Aorta (tissue), 5 donors: ENCODE measurements at places on chromosomes 6 and 20. TPM values are rescaled to one million over a fixed set of nuclear protein-coding genes. Genes with fewer than 3 reads are reported as not detected.

MYL9 gene
- 2,086 TPM for total RNA-seq

DNA sequence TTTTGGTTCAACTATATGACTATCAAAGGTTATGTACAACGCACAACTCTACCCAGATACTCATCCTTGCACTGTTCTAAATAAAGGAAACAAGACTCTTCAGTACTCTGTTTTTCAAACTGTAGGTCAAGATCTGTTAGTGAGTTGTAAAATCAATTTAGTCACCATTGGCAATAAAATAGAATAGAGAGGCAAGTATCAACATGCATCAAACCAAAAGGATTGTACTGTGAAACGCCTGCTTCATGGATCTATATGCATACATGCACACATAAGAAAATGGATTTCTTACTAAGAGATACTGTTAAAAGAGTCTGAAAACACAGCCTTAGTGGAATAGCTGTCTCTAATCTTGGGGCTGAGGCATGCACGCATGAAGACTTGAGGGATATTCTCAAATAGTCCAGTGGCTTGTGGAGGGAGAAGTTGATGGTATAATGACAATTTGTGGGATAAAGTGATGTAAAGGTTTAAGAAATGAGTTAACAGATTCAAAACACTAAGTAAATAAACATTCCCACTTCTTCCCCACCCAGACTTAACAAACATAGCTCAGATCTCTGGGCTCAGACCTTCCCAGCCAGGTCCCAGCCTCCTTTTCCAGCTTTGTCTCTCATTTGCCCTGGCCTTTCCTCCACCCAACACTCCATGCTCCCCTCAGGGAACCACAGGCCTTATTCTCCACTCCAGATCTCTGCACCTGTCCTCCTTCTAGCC is 10.7 kb upstream of the LZTS3 start:
- no peak for DNase-seq

- DNase-seq: no peak
Measured at GRCh38 chr6:52612336-52613054, 35.6 kb upstream of the TRAM2 start.

DNA sequence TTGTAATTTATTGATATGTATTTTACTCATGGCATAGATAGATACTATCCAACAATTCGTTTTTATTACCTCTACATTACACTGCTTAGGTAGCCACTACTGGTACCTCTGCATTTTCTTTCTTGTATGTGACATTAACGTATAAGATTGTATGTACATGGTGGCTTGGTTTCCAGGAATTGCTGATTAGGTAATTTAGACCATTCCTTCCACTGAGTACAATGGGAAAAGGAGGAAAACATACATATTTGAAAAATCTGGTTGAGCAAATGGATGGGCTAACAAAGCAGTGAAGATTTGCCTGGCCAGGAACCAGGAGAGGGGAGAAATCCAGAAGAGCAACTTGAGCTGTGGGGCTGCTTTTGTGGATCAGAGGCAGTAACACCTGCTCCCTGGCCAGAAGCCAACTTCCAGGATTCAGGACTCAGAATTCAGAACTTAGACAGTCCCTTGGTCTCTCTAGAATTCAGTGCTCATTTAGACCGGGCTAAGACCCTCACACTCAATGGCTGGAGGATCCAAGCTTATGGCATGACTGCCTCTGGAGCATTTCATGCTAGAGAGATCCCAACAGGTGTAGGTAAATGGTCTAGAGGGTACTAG is 17.9 kb upstream of the MICB start:
- DNase-seq: no peak

DNA sequence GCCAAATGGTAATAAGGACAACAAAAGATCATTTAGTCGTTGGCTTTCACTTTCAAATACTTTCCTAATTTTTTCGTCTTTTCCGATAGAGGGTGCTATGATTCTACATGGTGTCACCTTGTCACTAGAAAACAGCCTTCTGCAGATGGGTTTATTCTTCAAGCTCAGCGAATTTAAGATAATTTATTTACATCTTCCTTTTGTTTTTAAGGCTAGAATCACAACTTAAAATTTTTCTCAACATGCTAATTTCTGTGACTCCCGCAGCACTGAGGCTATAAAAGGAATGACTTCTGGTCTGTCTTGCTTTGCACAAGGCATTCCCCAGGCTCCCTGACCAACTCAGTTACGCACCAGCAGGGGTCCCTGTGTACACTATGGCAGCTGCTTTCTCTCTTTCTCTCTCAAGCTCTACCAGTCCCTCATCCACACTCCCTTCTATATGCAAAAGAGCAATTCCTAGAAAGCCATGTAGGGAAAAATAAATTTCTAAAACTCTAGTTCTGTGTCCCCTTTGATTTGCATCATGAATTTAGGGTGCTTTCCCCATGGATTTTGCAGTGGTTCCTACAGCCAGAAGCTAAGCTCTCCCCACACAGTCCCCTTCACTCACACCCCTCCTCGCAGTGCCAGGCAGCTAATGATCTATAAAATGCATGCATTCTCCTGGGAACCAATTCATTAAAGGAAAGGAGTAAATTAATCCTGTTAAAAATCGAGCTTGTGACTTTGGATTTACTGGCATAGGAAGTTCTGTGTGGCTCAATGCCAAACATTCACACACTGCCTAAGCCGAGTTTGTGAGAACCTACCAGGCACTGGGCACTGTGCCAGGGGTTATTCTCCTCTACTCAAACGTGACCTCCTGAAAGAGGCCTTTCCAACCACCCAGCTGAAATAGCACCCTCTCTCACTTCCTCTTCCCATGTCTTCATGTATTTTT is 74.5 kb downstream of the DCDC2 start:
- peak; percentile 88 for DNase-seq

- no peak for DNase-seq
Measured at GRCh38 chr20:1517010-1517409, 25.8 kb upstream of the SIRPB2 start.

- no peak for DNase-seq
Measured at GRCh38 chr6:1594445-1595200, 15.1 kb upstream of the FOXC1 start.

OR12D3 gene
- total RNA-seq: not detected

DNA sequence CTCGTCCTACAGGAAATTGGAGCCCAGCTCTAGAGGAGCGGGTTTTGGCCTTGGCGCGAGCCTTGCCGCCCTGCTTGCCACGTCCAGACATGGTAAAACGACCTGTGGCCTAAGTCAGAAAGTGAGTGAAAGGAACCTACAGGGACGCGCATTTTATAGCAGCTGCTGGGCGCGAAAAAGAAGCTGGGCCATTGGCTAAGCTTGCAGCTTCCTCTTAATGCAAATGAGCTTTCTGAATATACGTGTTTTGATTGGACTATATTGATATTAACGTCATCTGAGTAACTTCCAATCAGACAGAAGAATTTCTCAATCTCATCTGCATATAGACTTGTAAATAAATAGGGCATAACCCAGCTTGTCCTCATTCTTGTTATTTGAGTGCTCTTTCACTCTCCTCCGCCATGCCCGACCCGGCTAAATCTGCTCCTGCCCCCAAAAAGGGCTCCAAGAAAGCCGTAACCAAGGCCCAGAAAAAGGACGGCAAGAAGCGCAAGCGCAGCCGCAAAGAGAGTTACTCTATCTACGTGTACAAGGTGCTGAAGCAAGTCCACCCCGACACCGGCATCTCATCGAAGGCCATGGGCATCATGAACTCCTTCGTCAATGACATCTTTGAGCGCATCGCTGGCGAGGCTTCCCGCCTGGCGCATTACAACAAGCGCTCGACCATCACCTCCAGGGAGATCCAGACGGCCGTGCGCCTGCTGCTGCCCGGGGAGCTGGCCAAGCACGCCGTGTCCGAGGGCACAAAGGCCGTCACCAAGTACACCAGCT is 18.9 kb downstream of the OR2B2 start:
- peak; percentile 83 for DNase-seq

NRSN1 gene
- not detected for total RNA-seq

LAMA2 gene
- total RNA-seq: 86.5 TPM

SIRT5 gene
- total RNA-seq: 8.1 TPM

DNA sequence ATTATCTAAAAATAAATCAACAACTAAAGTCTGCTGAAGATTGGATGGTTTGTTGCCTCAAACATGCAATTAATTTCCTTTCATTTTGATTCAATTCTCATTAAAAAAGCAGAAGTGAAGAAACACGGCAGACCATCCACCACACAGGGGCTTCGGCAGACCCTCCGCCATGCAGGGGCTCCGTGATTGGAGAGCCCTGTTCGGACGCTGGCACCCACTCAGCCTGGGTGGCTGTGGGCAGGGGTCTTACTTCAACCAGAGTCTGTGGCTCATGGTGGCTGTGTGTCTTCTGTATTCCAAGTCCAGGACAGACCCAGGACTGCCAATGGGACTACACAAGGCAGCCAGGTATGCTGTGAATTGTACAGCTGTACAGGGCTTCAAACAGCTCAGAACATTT is 86.9 kb upstream of the FRMD1 start:
- DNase-seq: no peak

GRCh38 chr20:1254254-1254653 is 11.8 kb upstream of the SNPH start:
- no peak for DNase-seq

GRCh38 chr6:151451417-151451949 is 443 bp downstream of the RMND1 start:
- DNase-seq: no peak

DNA sequence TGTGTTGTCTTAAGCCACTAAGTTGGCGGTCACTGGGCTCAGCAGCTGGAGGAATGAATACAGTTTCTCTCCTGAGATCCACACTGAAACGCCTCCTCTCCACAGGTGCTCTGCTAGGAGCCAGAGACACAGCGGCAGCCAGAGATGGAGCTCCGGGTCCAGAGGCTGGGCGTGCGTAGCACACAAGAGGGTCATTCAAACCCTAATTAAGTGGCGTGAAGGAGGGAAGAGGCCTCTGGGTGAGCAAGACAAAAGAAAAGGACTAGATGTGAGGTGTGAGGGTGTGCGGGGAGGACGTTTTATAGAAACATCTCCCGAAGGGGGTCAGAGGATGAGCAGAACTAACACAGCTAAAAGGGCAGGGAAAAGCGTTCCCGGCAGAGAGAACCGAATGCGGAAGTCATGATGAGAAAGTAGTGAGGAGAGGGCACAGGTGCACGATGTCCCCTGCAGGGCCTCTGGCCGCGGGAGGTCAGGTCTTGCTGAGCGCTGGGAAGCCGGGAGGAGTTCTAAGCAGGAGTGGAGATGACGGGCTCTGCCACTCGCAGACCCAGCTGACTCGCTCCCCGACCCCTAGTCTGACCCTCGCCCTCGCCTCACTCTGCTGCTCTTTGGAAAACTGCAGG is 54.4 kb downstream of the BMP7 start:
- no peak for DNase-seq

DNA sequence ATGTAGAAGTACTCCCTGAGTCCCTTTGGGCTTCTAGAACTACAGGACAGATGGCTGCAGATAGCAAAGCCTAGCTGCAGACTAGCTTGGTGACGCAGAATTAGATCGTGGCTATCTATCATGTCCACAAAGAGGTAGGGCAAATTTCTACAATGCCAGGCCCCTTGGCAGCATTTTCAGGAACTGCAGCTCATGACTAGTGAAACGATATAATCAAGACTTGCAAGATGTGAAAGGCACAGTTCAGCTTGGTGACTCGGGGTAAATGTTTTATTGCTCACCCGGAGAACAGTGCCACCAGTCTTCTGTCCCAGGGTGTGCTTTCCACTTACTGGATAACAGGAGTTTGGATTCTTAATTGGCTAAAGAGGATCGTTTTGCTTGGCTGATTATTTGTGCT is 108.7 kb upstream of the LY86 start:
- DNase-seq: no peak

CPXM1 gene
- total RNA-seq: 3.7 TPM

GRCh38 chr6:144246988-144247387 is 38.1 kb upstream of the UTRN start:
- no peak for DNase-seq

PFDN4 gene
- 22.0 TPM for total RNA-seq

DNA sequence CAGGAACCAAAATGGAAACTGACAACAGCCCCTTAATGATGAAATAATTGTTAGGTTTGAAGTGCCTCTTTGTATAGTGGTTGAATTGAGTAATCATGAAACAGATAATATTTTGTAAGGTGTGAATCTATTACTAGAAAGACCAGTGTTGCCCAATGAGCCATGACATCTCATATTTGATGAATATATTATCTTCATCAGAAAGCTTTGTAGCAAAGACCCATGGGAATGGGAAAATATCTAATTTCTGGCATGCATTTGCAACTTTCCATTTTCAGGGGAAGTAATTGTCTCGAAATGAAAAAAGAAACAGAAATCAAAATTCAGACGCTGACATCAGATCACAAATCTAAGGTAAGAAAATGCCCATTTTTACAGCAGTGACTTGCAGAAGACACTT is 57.3 kb upstream of the LAMP5 start:
- no peak for DNase-seq

DNA sequence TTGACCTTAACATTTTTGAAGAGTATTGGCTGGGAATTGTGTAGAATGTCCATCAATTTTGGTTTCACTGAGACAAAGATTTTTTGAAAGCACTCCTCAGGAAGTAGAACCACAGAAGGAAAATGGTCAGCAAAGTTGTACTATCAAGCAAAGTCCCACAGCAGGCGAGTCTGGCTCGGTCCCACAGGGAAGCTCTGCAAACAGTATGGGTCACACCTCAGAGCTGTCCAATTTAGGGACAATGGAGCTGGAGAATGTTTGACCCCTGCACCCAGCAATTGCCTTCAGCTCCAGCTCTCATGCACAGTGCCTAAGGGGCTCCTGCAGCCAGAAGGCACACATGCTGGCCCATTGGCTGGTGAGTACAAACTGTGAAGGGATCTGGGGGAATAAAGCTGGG is 147.0 kb downstream of the MAFB start:
- DNase-seq: no peak

TSBP1 gene
- total RNA-seq: not detected
